Stimulated activated CD4-positive, alpha-beta T cell treated with anti-CD3 and anti-CD28 coated beads, Interleukin-15, amount 100 ng/mL, for 1 hour (primary cell): ENCODE measurements at places on chromosomes 12 and 14.

- no peak for DNase-seq
Measured at GRCh38 chr12:93832131-93832530, 155.0 kb downstream of the CRADD start.

DNA sequence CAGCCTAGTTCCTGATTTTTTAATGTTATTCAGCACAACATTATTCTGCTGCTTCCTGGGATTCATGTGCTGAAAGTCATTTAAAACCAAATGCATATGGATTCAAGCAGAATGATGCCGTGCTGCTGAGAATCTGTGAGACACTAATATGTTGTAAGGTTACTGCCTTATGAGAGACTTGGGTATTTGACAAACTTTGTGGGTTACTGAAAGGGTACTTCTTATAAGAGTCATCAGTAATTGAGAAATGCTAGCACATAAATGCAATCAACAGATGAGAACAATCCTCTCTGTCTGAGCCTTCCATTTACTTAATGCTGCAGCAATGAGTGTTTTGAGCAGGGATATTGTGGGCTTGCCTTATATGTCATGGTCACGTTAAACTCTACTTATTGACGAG lies 175.7 kb downstream of the NPAS3 start:
- DNase-seq: no peak

DNA sequence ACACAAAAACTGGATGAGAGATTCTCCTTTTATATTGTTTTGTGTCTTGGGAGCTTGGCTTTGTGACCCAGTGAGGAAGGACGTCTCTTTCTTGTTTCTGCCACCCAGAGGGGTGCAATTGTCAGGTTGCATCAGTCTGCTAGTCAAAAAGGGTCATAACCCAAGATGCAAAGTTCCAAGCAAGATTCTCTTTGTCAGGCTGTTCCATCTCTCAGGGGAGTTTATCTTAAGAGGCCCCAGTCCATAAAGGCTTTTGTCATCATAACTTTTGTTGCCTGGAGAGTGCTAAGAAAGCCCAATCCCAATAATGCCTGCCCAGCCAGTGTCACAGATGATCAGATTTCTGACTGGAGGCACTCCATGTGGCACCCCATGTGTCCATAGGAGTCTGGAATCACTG lies 444.9 kb downstream of the TRHDE start:
- no peak for DNase-seq

- DNase-seq: no peak
Measured at GRCh38 chr12:25497021-25497420, 56.1 kb downstream of the LMNTD1 start.

DNA sequence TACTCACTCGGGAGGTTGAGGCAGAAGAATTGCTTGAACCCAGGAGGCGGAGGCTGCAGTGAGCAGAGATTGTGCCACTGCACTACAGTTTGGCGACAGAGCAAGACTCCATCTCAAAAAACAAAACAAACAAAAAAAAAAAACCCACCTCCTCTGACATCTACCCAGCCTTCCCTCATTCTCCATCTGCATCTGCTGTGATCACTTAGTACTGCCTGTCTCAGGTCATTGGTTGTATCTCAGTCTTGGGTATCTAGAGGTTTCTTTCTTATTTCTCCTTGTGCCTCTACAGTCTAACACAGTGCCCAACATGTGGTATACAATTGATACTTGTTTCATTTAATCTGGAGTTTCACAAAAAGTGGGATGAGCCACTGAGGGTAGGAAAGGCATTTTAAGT lies 5.3 kb downstream of the LTBP2 start:
- DNase-seq: no peak

GRCh38 chr12:21551841-21552465 lies 25.9 kb downstream of the SPX start:
- no peak for DNase-seq

DNA sequence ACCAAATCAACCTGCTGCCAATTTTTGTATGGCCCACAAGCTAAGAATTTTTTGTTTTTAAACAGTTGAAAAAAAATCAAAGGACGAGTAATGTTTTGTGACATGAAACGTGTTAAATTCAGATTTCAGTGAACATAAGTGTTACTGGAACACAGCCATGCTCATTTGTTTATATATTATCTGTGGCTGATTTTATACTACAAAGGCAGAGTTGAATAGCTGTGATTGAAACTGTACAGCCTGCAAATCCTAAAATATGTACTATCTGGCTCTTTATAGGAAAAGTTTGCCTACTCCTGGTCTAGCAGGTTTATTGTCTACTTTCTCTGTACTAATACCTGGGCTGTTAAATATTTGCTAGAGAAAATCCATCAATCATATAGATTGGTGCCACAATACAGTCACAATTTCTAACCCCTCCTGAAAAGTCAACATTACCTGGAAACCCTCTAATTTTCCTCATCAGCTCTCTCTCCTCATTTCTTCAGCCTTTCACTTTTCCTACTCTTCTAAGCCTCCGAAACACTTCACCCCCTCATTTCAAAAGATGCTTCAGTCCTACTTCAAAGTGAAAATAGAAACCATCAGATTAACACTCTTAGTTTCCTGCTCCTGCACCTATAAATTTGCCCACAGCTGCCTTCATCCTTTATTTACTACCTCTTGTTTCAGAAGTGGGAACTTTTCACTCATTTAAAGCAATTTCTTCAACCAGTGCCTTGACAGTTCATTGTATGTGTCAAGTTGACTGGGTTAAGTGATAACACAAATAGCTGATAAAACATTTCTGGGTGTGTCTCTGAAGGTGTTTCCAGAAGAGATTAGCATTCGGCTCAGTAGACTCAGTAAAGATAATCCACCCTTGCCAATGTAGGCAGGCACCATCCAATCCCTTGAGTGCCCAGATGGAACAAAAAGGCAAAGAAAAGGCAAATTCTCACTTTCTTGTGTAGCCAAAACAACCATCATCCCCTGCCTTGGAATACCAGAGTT lies 18.0 kb upstream of the C2CD5 start:
- DNase-seq: no peak

- DNase-seq: no peak
Measured at GRCh38 chr12:85448548-85449139, 168.6 kb downstream of the ALX1 start.

DNA sequence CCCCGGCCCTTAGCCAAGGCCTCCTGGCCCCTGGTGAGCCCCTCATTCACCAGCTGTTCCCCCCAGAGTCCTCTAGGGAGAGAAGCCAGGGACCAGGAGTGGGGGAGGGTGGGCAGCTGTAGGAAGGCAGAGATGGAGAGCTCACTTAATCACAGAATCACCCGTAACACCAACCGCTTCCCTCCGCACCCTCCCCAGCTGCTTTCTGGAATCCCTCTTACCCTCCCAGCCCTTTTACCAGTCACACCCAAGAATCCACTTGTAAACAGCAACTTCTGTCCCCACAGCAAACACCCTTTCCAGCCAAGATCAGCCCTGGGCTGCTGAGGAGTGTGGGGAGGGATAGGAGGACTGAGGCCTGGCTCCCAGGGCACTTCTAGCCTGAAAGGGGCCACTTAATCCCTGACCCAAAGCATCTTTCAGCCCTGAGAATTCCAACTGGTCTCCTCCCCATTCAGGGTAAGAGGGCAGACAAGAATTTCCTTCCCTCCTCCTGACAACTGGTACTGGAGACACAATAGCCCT lies 18.8 kb downstream of the NCKAP5L start:
- no peak for DNase-seq

- no peak for DNase-seq
Measured at GRCh38 chr14:28744126-28744525, 22.5 kb upstream of the FOXG1 start.

- no peak for DNase-seq
Measured at GRCh38 chr14:50060871-50061663, 55.3 kb downstream of the VCPKMT start.

DNA sequence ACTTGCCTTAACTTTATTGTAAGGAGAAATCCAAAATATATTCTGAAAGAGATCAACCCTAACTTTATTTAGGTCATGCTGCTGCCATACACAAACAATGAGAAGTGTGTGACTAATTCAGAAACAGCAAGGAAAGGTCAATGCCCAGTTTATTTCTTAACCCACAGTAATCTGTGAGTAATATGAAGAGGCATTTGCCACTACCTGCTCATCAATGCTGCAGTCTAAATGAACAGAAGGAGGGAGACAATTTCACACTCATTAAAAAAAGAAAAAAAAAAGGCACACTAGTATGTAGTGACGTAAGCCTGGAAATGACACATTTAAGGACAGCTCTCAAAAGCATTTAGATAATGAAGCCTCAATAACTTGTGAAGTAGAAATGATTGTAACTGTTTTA lies 90.5 kb upstream of the FOXN3 start:
- DNase-seq: no peak

- no peak for DNase-seq
Measured at GRCh38 chr14:30808576-30808975, 65.8 kb upstream of the COCH start.

DNA sequence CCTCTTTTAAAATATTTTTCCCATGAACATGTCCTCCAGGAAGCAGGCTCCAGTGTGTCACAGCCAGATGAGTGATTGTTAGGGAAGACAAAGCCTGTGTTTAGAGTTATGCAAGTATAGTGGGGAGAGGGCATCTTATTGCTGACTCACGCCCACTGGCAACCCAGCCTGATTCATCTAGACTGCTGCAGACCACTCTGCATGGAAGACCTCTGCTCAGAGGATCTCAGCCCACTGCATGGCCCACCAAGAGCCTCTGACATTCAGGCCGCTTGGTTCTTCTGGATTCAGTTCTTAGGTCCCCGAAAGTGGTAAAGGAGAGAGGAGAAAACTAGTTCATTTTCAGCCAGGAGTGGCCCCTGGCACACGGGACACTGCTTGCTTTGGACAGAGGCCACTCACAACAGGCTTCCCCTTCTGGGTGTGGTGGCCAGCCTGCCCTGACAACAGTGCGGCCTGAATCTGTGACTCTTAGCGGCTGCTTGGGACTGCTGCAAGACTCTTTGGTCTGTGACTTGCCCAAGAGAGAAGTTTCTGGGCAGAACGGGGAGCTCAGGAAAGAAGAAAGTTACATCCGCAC lies 266.3 kb downstream of the ZFP36L1 start:
- no peak for DNase-seq

DNA sequence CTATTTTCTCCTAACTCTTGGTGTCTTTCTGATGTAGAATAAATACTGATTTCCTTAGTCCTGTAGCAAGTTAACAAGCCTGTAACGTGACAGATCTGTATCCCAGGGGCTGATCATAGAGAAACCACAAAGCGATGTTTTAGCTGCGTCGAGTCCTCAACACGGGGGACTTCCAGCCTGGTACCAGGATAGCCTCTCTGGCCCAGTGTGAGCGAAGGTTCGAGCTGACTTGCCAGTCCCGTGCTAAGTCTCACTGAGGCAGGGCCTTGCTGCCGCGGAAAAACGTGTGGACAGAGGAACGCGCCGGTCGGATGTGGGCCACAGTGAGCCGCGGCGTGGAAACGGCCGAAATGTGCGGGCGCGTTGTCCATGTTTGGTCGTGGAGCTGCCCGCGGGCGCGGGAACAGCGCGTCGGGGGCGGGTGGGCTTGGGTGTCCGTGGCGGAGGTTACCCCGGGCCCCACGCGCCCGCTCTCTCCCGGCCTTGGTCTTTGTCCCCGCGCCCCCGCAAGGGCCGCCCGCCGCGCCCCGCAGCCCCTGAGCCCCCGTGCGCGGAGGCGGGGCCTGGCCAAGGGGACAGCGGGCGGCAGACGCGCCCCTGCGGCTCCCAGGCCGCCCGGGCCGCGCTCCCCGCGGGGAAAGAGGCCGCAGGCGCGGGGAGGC lies 531 bp upstream of the EML1 start:
- DNase-seq: no peak

DNA sequence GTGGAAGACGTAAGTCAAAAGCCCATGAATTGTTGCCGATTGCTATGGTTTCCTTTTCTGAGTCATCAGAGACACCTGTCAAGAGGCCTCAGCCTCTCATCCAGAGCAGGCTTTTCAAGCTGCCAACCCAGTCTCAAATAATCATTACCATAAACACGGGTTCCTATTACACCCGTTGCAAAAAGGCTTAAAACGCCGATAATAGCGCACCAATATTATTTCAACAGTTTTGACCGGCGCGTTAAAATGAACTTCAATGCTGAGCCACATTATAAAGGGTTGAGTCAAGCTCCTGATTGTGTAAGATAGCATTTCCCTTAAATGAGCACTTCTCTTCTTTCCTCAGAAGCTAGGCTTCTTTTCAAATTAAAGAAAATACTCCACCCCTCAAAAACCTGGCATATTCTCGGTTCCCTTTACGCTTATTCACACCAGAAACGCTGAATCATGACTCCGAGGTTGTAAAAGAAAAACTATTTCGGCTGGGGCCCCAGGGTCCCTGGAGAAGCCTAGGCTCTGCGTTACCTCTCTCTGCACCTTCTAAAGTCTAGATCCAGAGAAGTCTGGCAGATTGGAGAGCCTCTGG lies 1.4 kb downstream of the TMTC1 start:
- no peak for DNase-seq

DNA sequence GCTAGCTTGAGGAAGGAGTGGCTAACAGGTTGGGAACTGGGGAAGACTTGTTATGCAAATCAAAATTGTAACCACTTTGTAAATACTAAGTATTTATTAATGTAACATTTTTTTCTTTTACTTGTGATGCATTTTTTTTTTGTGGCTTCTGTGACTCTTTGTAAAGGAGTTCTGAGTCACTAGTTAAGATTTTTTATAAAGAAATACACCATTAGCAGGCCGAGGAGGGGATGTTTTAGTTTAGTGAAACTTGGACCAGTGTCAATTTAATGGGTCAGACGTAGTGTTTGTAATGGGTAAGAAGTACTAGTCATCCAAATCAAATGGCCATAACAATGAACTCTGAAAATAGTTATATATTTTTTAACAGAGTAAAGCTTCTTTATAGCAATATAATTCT lies 43.1 kb downstream of the AKAP6 start:
- no peak for DNase-seq

DNA sequence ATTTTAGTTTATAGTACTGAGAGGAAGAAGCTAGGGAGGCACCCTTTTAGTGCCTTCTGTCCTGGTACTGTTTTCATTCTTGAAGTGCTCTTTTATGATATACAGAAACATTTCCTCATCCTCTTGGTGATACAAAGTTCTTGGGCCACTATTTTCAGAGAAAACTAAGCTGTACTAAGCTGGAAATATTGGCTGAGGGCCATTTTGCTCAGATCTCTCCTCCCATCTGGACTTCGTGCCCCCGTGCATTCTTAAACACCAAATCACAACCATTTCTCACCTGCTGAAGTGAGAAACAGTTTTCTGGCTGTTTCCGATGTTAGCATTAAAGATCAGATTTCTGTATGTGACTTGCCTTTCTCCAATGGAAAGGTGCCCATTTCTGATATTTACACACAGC lies 158.9 kb downstream of the FBXL14 start:
- no peak for DNase-seq

- DNase-seq: no peak
Measured at GRCh38 chr12:130992448-130992847, 38.7 kb downstream of the ADGRD1 start.
